ENCODE measurements at places on chromosomes 2 and 18.

GRCh38 chr2:177484180-177484795, 91.7 kb downstream of the AGPS start:
- DNase-seq: no peak

- DNase-seq: no peak
Observed at GRCh38 chr2:11092701-11093335, 62.4 kb upstream of the SLC66A3 start.

DNA sequence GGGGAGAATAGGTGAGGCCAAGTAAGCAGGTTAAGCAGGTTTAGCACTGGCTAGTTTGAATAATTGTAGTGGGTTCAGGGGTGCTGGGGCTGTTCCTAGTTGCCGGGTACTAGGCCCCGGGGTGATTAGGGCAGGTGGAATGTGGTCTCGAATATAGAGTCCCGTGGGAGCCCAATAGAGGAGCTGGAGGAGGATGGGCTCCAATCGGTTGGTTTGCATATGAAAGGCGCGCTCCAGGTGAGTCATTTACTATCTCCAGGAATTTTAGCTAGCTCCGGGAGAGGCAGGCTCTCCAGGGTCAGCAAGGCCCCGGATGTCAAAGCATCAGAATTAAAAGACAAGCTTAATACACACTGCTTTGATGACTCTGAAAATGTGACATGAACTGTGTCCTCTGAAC, 304.0 kb downstream of the ZNF521 start:
- no peak for DNase-seq

DNA sequence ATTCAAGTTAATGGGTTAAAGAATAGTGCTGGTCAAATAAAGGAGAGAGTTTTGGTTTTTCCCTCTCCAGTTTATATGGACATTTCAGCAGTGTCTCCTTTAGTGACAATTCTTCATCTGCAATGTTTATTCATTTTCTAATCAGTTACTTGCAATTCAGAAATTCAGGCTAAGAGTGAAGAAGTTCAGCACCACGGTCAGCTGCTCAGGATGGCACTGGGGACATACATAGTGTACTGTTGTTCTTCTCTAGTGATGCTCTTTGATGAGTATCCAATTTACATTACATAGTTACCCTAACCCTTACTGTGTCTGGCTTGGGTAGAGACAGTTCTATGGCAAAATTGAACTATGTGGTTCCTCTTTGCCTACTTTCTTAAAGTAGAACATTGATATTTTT, 412.7 kb downstream of the CNTNAP5 start:
- DNase-seq: no peak

- DNase-seq: no peak
Observed at GRCh38 chr2:120820263-120820952, 84.7 kb downstream of the GLI2 start.

DNA sequence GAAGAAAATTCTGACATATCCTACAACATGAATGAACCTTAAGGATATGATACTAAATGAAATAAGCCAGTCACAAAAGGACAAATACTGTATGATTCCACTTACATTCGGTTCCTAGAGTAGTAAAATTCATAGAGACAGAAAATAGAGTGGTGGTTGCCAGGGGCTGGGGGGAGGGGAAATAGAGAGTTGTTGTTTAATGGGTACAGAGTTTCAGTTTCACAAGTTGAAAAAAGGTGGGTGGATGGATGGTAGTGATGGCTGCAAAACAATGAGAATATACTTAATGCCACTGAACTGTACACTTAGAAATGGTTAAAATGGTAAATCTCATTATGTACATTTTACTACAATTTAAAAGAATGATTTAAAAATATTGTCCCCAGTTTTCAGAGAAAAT, 53.3 kb upstream of the NFU1 start:
- peak; percentile 23 for DNase-seq

- no peak for DNase-seq
Observed at GRCh38 chr2:46872902-46873603, 42.6 kb downstream of the MCFD2 start.

- DNase-seq: no peak
Observed at GRCh38 chr2:16130906-16131400, 190.6 kb downstream of the MYCN start.

DNA sequence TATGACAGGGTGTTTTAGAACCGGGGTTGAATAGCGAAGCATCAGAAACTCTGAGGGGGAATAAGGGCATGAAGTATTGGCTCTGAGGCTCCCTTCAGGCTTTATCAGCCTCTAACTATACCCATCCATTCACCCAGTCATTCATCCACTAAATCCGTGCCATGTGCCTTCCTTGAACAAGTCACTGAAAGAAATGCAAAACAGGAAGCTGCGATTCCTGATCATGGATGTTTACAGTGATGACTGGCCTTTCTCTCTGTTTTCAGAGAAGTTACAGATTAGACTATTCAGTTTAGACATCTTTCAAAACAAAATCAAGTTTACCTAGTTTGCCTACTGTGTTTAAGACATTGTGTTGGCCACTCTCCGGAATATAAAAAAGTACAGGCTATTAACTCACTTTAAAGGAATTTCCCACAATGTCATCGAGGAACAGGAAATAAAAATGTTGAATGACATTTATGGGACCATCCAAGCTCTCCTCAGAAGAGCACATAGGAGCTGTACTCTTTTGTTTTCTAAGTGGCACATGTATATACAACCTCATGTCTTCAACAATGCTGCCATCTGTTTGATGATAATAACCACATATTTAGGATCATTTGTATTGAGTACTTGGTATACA, 43.8 kb upstream of the SLC14A1 start:
- DNase-seq: no peak

DNA sequence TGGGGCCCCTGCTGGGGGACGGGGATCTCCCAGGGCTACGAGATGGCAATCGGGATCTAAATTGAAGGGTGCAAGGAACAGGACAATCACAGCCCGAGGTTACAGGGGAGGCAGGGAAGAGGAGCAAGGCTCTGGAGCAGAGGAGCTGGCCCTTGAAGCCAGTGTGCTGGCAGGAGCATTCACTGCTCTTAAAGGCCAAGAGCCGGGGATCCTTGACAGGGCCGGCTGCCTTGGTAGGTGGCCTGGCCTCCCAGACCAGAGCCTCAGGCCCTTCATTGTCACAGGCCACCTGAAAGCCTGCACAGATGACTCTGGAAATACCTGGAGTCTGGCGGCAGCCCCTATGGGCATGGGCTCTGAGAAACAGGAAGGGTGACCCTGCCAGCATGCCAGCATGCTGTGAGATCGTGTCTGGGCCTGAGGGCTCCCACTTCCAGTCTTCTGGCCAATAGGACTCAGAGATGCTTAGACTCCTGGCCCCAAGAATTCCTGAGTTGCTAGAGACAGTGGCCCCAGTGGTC, 38.7 kb downstream of the PDIA6 start:
- no peak for DNase-seq

DNA sequence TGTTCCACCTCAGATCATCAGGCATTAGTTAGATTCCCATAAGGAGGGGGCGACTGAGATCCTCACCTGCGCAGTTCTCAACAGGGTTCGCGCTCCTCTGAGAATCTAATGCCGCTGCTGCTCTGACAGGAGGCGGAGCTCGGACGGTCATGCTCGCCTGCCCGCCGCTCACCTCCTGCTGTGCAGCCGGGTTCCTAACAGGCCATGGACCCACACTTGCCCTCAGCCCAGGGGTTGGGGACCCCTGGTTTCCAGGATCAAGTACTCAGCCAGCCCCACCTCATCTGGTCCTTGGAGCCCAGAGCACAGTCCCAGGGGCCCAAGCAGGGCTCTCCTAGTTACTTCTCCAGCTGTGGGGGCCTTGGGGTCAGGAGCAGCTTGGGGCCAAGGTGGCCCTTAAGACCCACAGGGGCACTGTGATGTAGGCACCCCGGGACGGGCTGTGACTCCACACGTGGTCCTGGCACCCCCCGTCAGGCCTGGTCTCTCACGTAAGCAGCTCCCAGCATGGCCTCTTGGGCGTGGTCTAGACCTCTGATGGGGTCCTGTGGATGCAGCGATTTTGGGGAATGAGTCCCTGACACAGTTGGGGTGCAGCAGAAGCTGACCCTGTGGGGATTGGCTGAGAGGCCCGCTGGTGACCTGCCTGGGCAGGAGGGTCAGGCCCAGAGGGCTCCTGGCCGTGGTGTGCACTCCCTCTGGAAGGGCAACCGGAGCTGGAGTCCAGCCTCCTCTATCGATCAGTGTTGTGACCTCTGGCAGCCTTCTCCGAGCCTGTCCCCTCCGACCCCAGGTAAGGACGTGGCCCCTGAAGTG, 28.3 kb upstream of the OTOS start:
- DNase-seq: no peak

- peak; percentile 18 for DNase-seq
Observed at GRCh38 chr2:144162652-144163051, 357.3 kb downstream of the ZEB2 start.

GRCh38 chr18:79864006-79864725, 66.4 kb downstream of the KCNG2 start:
- no peak for DNase-seq

- no peak for DNase-seq
Observed at GRCh38 chr2:142954493-142954892, 77.0 kb downstream of the KYNU start.

- DNase-seq: no peak
Observed at GRCh38 chr2:106143495-106144215, 50.4 kb downstream of the UXS1 start.

GRCh38 chr2:81739966-81740365, 1435.4 kb upstream of the LRRTM1 start:
- no peak for DNase-seq

GRCh38 chr2:227890495-227891079, 19.2 kb downstream of the DAW1 start:
- no peak for DNase-seq

DNA sequence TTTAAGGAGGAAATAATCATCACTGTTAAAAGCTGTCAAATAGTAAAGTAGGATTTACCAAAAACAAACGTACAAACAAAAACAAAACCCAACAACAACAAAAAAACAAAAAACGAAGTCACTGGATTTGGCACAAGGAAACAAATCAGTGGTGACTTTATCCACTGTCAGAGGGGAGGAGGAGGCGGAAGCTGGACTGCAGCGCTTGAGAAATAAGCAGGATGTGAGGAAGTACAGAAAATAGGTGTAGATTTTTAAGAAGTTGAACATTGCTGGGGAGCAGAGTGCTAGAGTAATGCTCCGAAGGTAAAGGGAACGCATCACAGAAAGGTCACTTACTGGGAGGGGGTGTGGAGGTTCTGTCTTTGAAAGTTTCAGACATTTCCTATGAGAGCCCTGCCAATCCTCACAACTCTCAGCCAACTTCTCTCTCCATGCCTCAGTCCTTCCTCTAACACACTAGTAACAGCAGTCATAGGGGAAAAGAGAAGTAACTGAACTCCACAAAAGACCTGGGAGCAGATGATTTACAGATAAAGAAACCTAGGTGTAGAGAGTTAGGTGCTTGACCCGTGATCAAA, 220.2 kb upstream of the SMAD7 start:
- DNase-seq: no peak

- no peak for DNase-seq
Observed at GRCh38 chr2:60158262-60158661, 395.2 kb downstream of the BCL11A start.

DNA sequence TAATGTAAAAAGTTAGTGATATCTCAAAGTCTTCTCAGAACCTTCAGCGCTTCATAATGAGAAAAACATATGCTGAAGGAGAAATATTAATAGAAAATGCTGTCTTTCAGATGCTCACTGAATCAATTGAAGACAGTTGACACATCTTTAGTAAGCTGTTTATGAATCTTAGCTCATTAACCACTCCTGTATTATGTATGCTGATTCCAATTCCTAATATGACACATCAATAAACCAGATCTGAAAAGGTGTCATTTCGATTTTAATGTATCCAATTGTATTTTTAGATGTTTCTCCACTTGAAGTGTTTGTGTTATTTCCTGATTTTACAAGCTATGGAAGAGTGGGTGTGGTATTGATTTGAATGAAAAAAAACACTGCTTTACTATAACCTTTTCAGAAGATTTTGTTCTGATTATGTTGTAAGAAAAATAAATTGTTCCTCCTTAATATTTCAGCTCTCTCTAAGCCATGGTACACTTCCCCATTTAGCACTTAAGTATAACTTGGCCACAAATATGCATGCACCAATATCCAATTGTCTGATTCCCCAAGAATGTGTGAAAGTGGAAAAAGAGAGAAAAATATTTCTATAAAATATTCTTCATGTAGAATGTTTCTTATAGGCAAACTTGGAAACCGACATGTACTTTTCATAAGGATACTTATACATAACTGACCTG, 569.8 kb downstream of the ARHGAP15 start:
- DNase-seq: no peak

DNA sequence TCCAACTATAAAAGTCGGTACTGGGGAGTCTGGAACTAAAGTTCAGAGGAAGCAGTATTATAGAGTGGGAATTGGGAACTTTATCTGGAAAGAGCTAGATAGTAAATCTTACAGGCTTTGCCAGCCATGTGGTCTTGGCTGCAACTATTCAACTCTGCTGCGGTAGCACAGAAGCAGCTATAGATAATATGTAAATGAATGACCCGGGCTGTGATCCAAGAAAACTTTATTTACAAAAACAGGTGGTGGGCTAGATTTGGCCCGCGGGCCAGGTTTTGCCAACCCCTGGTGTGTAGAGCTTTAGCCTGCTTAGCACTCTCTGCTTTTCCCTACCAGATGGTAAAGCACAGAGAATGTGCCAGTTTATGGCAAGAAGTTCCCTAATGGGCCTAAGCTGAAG, 70.8 kb downstream of the TNP1 start:
- DNase-seq: no peak

DNA sequence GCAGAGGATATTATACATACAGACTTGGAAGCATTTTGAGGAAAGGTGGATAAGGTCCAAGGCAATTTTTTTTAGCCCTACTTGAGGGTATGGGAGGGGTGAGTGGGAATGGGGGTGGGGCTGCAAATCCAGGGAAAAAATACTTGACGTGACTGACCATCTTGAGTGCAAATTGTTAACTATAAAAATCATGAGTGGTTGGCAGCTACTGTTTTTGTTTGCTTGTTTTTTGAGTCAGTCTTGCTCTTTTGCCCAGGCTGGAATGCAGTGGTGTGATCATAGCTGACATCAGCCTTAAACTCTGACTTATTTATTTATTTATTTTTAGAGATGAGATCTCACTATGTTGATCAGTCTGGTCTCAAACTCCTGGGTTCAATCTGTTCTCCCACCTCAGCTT, 458.8 kb downstream of the PIK3C3 start:
- DNase-seq: no peak

- DNase-seq: no peak
Observed at GRCh38 chr2:42826231-42826630, 33.8 kb upstream of the HAAO start.

DNA sequence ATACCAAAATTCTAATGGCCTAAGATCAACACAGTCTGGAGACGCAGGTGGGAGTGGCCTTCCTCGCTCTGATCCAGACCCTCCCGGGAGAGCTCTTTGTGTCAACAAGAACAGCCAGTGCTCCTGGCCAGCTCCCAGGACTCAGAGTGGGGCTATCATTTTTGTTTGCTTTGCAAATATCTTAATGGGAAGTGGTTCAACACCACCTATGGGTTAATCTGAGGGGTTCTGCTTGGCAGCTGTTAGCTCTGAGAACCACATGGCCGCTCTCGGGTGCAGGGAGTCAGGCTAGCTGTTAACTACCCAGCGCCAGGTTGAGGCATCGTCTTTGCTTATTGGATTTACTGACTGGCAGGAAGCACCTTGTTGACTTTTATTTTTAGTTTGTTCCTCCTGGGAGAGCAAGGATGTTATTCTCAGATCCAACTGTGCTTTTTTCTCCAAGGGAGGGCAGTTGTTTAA, 184.8 kb upstream of the SP5 start:
- DNase-seq: no peak

All from activated T-cell treated with anti-CD3 and anti-CD28 coated beads for 24 hours (primary cell).